ENCODE measurements at places on chromosomes 11 and 22.

GRCh38 chr11:45045683-45046471 is 95.2 kb upstream of the TP53I11 start:
- DNase-seq, result no peak

GRCh38 chr11:120054753-120055045 is 83.2 kb downstream of the TRIM29 start:
- DNase-seq, result no peak

DNA sequence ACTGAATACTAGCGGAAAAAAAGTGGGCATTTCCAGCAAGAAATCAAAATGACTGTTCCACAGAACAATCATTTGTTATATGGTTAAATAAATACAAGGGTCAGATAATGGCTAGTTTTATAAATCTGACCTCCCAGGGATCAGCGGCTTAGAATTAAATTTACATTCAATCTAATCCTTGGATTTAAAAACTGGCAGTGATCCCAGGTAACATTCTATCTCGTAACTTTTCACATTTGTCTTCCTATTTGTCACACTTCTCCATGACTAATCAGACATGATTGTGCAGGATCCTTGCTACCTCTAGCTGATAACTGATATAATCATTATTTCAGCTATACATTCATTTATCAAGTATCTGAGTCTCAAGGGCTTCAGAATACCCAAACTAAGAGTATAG is 2.9 kb upstream of the MMP3 start:
- no peak for DNase-seq

DNA sequence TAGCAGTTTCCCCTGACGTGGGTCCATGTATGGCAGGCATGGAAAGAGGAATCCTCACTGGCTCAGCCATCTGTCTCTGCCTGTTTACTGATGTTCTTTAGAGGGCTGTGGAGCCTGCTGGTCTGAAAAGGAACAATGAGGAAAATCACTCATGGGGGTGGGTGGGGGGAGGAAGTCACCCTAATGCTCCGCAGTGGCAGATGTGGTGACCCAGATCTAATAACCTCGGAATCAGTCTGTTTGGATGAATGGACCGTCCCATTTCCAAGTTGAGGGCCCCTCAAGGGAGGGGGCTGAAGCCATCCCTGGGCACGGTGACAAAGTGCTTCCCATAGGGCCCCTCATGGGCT is 4.4 kb downstream of the BCR start:
- no peak for DNase-seq

DNA sequence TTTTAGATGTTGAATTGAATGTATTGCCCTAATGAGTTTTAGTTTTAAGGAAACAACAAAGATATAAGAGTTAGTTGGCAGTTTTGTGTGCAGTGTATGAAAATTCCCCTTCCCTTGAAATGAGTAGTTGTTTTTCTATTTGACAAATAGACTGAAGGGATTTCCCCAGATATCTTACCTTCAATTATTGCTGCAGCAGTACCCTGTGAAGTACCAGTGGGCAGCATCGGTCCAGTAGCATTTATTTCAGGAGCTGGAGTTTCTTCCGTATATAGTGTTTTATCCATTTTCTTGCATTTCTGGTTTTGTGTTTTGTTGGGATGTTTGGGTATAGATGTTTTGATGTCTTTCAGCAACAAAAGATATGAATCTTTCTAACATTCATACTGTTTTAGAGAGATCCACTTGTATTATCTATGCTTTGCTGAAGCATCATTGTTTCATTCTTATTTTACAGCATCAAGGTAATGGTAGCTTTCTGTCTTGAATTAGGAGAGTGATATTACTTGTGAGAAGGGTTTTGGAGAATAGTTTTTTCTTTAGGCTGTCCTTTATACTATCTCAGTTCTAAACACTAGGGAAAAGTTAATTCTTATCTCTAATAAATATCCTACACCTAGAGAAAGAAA is 7.4 kb downstream of the KMT2A start:
- DNase-seq, result no peak

GRCh38 chr22:25007444-25008106 is 55.1 kb downstream of the KIAA1671 start:
- DNase-seq, result no peak

- peak; percentile 48 for DNase-seq
These were observed 15.2 kb downstream of the SERPINH1 start for GRCh38 chr11:75577207-75577606.

- DNase-seq, result no peak
These were observed 28.0 kb downstream of the CNTF start for GRCh38 chr11:58650496-58650895.

GRCh38 chr11:45392591-45393091 is 106.5 kb upstream of the SYT13 start:
- no peak for DNase-seq

DNA sequence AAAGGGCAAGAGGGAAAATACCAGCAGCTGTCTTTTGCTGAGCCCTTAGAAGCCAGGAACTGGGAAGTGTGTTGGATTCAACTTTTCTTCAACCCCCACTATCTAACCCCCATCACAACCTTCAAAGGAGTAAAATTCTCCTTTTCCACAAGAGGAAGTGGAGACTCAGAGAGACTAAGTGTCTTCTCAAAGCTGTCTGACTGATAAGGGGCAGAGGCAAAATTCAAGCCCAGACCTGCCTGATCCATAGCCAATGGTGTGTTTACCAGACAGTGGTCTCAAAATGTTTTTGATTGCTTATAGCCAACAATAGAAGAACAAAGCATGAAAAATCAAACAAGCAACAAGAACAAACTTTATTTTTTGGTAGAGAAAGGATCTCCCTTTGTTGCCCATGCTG is 707.0 kb downstream of the NTM start:
- no peak for DNase-seq

DNA sequence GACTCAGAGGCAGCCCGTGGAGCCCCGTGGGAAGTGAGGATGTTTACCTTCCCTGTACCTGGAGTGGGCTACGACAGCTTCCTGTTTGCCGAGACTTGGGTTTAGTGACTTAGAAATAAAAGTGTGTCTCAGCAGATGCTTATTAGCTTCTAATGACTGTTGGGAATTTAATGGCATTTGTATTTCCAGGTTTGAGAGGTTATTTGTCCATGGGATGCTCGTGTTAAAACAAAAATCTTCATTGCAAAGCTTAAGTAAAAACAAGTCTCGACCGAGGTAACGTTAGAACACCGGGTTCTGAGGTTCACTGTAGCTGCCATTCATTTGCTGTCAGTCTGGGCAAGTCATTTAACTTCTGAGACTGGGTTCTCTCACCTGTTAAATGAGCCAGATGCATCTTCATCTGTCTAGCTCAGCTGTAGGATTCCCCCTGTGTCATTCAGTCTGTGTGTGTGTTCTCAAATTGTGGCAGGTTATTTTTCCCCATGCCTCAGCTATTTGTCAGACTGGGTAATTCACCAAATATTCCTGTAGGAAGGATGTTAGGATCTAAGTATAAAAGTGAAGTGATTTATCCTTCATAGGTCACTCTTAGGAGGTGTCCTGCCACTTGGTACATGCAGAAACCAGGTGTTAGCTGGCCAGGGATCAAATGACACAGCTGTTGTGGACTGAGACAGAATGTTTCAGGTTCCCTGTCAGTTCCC is 791 bp downstream of the EI24 start:
- DNase-seq, result no peak

- DNase-seq, result no peak
These were observed 120.7 kb upstream of the TOP3B start for GRCh38 chr22:22103078-22103875.

- no peak for DNase-seq
These were observed 2.0 kb downstream of the CSRP3 start for GRCh38 chr11:19199771-19200170.

- DNase-seq, result no peak
These were observed 52.5 kb upstream of the TTC12 start for GRCh38 chr11:113261709-113262475.

GRCh38 chr11:1573903-1574237 is 1.8 kb upstream of the DUSP8 start:
- DNase-seq, result no peak

GRCh38 chr11:128968916-128969315 is 26.2 kb upstream of the TP53AIP1 start:
- no peak for DNase-seq

- DNase-seq, result no peak
These were observed 238.4 kb downstream of the BRD1 start for GRCh38 chr22:49589301-49589700.

- DNase-seq, result no peak
These were observed 20.1 kb downstream of the OVOL1 start for GRCh38 chr11:65806979-65807378.

- DNase-seq, result no peak
These were observed 116.0 kb upstream of the BID start for GRCh38 chr22:17890245-17890671.

- DNase-seq, result no peak
These were observed 23.5 kb upstream of the ANKK1 start for GRCh38 chr11:113363996-113364641.

DNA sequence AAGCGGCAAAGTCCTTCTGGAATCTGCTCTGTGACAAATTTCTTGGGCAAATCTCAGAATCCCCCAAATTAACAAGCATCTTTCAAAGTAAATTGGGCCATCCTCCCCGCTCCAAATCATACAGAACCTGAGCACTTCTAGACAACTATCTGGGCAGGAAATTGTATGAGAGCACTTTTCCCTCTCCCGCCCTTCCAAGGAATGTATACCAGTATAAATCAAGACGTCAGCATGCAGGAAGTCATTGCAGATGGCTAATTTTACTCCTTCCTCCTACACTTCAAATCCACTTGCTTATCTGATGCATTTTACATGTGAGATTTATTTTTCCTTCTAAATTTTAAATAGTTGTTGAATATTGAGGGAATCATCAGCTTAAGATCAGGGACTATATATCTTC is 52.1 kb downstream of the NTM start:
- no peak for DNase-seq

GRCh38 chr22:48478124-48478523 is 1349.5 kb downstream of the BRD1 start:
- DNase-seq, result no peak

DNA sequence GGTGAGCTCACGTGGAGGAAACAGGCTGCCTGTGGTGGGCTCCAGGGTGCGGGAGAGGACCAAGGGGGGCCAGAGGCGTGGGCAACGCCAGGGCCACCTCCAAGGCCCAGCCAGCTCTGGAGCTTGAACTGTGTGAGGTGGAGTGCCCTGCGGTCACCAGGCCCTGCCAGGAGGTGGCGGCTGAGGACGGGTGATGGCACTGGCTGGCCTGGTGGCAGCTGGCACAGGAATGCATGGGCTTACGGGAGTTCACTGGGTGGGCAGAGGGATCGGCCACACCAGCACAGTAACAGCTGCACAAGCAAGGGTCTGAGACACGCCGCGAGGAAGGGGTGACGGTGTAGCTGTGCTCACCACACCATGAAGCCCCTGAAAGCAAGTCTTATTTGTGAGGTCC is 15.8 kb downstream of the TOLLIP start:
- no peak for DNase-seq

GRCh38 chr11:95968585-95968984 is 44.7 kb upstream of the MTMR2 start:
- DNase-seq, result no peak

DNA sequence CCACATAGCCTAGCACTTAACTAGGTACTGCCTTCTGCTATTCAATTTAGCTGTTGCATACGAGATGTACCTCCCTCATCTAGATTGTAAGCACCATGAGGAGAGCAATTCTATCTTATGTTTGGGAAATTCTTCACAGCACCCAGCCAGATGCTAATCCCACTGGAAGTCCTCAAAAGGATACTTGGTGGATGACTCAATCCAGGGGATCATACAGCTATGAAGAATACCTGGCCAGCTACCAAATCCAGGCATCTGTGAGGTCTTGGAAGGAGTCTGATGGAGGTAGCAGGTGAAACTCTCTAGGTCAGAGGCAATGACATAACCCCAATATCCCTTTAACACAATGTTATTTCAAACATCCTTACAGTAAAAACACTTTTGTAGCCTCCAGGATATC is 167.8 kb upstream of the NCAM1 start:
- DNase-seq, result no peak

DNA sequence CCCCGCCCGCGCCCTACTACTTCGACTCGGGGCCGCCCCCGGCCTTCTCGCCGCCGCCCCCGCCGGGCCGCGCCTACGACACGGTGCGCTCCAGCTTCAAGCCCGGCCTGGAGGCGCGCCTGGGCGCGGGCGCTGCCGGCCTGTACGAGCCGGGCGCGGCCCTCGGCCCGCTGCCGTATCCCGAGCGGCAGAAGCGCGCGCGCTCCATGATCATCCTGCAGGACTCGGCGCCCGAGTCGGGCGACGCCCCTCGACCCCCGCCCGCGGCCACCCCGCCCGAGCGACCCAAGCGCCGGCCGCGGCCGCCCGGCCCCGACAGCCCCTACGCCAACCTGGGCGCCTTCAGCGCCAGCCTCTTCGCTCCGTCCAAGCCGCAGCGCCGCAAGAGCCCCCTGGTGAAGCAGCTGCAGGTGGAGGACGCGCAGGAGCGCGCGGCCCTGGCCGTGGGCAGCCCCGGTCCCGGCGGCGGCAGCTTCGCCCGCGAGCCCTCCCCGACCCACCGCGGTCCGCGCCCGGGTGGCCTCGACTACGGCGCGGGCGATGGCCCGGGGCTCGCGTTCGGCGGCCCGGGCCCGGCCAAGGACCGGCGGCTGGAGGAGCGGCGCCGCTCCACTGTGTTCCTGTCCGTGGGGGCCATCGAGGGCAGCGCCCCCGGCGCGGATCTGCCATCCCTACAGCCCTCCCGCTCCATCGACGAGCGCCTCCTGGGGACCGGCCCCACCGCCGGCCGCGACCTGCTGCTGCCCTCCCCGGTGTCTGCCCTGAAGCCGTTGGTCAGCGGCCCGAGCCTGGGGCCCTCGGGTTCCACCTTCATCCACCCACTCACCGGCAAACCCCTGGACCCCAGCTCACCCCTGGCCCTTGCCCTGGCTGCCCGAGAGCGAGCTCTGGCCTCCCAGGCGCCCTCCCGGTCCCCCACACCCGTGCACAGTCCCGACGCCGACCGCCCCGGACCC is 17.4 kb upstream of the ACR start:
- no peak for DNase-seq

- no peak for DNase-seq
These were observed 11.9 kb downstream of the CRTAM start for GRCh38 chr11:122850076-122850631.

DNA sequence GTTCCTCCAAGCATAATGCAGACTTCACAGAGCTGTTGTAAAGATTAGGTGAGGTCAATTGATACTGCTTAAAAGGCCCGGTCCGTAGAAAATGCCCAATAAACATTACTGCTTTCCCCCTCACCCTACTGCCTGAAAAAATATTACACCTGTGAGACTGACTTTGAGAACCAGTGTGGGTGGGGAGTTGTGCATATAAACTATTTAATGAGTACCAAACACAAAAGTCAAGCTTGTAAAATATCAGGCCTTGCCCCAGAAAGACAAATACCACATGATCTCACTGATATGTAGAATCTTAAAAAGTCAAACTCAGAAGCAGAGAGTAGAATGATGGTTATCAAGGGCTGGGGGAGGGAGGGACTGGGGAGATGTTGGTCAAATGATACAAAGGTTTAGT is 46.7 kb downstream of the C22orf42 start:
- DNase-seq, result no peak

GRCh38 chr11:115502636-115503082 is 1.6 kb downstream of the CADM1 start:
- DNase-seq, result no peak
